ENCODE measurements at places on chromosomes 12 and 14.

GRCh38 chr12:93365616-93366405, 11.9 kb upstream of the NUDT4 start:
- DNase-seq, result no peak

DNA sequence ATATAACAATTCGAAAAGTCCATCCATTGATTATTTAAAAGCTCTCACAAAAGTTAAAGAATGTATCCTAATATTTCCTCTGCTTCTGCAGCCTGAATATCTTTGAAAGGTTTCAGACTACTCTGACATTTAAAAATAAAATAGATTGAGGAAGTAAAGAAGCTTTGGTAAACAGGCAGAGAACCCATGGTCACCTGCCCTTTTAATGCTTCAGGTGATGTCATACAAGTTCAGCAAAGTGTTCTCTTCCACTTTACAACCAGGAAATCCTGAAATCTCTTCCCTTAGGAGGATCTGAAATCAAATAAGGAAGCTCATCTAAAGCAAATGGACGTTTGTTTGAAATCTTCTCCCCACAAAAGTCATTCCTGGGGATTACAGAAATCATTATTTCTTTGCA, 322.4 kb downstream of the PDZRN4 start:
- no peak for DNase-seq

DNA sequence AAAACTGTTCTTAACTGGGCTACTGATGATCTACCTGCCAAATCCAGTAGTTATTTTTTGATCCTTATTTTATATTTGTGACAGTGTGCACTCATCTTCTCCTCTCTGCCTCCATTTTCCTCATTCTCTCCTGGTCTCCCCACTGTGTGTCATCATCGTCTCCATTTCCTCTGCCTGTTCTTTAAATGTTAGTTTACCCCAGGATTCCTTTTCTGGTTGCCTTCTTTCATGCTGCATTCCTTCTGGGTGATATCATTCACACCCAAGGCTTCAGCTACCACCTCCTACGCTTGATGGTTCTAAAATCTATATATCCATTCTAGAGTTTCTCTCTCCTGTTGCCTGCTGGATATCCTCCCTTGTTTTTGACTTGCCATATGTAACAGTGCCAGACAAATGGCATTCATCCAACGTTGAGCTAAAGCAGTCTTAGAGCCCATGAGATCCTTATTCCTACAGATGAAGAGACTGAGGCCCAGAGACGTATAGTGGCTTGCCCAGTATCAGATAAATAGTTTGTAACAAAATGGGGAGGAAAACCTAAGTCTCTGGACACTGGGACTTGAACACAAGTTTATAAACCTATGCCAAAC, 109.5 kb downstream of the DIP2B start:
- DNase-seq, result no peak

- DNase-seq, result peak; percentile 40
Measured at GRCh38 chr12:123937707-123938591, 34.7 kb downstream of the CCDC92 start.

GRCh38 chr12:53775478-53776145, 23.8 kb upstream of the CISTR start:
- DNase-seq, result no peak

GRCh38 chr12:12334367-12335040, 15.5 kb downstream of the MANSC1 start:
- peak; percentile 52 for DNase-seq

GRCh38 chr12:81863406-81863805, 104.3 kb upstream of the PPFIA2 start:
- DNase-seq, result no peak

GRCh38 chr12:117017807-117018206, 81.4 kb downstream of the TESC start:
- DNase-seq, result no peak

DNA sequence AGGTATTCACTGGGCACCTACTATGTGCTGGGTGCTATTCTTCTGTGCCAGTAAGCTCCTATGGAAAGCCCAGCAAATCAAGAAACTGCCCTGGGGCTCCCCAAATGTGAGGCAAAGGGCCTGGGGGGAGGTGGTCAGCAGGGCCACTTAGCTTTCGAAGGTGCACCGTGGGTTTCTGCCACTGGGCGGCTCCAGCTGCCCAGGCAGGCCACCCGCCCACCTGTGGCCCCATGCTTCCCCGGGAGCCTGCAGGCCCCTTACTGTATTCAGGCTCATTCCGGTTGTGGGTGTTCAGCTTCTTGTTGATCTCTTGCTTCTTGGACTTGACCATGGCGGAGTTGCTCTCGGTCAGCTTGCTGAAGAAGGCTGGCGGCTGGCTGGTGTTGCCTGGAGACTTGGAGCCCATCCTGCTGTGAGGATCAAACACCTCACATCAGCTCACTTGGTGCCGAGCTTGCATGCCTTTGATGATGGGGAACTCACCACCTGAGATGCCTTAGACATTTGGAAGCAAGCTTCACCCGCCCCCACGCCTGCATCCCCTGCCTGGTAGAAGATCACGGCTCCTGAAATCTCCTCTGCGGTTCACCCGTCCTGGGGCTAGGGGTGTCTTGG, 37.3 kb downstream of the RFLNA start:
- DNase-seq, result no peak

DNA sequence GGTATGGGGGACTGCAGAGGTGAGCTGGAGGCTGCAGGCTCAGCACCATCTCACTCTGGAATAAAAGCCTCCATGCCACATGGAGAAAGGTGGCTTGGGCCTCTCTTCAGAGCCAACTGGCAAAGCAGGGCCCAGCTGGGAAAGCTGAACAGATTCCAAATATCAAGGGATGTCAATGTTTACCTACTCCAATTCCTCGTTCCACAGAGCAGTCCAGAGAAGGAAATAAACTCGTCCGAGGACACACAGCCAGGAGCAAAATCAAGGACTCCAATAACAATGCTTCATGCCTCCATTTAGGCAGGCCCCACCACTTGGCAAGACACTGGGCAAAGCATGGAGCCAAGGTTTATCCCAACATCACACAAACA, 36.3 kb upstream of the PNMA1 start:
- DNase-seq, result no peak

DNA sequence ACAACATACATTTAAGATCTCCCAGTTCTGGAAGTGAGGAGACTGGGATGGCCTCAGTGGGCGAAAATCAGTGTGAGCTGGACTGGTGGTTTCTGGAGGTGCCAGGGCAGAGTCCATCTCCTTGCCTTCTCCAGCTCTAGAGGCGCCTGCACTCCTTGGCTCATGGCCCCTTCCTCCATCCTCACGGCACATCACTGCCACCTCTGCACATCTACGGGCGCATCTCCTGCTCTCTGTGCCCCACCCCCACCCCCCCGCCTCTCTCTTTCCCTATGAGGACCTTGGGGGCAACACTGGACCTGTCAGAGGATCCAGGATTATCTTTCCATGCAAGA, 62.8 kb upstream of the DIO3 start:
- no peak for DNase-seq

DNA sequence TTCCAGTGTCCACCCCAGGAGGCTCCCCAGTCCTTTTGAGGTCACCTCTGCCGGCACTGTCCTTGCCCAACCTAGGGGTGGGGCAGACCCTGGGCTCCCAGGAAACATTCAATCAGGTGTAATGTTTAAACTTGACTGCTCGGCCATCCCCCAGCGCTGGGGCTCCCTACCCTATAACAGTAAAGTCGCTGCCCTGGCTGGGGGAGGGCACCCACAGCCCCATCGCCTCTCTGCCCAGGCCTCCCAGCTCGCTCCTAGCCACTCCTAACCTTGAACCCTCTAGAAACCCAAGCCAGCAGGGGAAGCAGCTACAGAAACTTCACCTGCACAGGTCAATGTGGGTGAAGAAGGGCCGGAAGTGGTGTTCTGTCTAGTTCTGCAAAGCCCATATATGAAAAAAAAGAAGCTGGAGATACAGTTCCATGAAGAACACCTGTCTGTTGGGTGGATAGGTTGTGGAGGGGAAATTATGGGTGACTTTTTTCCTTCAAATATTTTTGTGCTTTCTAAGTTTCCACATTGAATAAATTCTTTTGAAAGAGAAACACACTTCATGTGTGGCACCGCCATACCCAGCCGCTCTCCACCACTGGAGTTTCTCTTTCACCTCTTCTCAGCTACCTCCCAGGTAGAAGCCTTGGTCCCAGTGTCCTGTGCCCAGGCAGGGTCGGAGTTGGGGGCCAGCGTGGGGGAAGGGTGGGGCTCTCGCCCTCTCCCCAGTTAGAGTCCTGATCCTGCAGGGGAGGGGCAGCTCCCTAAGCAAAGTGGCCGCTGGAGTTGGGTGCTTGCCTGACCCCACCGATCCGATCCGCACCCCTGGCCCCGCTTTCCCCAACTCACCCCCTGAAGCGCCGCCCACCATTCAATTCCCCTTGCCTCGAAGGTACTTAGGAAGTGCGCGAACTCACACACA, 1.1 kb downstream of the CLMN start:
- DNase-seq, result no peak

GRCh38 chr14:76727384-76727783, 33.9 kb upstream of the VASH1 start:
- DNase-seq, result no peak
